ENCODE measurements at places on chromosomes 1 and 21. TPM values are rescaled to one million over a fixed set of nuclear protein-coding genes. Genes with fewer than 3 reads are reported as not detected.

DNA sequence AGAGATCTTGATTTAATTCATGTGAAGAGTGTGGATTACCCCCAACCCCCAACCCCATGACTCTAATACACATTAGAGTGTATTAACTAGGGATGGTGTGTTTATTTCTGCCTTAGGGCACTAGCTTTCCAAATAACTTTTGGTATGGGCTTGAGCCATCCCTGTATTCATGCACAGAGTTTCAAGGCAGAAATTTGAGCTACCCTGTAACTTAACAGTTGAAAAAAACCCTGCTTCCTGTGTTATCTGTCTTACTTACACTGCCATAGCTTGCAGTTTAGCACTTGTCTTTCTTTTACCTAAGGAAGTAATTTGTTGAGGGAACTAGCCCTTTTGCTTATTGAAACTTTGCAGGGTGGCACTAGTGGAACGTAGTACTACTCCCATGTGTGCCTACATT lies 6.3 kb downstream of the SRSF11 start:
- no peak for DNase-seq

DNA sequence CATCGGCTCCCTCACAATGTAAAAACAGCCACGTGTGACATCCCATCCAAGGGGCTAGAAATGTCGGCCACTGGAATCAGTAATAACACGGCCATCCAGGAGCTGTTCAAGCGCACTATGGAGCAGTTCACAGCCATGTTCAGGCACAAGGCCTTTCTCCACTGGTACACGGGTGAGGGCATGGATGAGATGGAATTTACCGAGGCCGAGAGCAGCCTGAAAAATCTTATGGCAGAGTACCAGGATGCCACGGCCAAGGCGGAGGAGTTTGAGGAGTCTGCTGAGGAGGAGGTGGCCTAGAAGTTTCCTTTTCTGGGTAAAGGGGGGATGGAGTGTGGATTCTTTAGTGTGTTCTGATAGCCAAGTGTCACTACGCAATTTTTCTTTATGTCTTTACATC lies 61.1 kb upstream of the MAP1LC3C start:
- DNase-seq = no peak

GRCh38 chr1:113279776-113280391 lies 110.4 kb upstream of the MAGI3 start:
- DNase-seq = no peak

The HPDL gene
- total RNA-seq = 10.6 TPM

The IKBKE gene
- total RNA-seq = 8.6 TPM

DNA sequence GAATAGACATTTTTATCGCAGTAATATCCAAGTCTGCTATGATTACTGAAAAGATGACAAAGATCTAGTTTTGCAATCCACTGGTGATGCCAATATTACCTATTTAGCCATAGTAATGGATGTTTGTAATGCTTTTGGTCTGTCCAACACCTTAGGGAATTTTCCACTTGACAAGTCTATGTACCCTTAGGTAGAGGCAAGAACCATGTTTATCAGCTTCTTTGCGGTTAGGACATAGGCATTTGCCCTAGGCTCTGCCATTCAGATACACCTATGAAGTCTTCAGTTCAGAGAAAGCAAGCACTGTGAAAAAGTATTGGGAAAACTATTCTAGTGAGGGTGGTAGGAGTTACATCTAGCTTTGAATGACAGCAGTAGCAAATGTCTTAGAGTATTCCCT lies 40.2 kb upstream of the SLC35D1 start:
- DNase-seq = no peak

DNA sequence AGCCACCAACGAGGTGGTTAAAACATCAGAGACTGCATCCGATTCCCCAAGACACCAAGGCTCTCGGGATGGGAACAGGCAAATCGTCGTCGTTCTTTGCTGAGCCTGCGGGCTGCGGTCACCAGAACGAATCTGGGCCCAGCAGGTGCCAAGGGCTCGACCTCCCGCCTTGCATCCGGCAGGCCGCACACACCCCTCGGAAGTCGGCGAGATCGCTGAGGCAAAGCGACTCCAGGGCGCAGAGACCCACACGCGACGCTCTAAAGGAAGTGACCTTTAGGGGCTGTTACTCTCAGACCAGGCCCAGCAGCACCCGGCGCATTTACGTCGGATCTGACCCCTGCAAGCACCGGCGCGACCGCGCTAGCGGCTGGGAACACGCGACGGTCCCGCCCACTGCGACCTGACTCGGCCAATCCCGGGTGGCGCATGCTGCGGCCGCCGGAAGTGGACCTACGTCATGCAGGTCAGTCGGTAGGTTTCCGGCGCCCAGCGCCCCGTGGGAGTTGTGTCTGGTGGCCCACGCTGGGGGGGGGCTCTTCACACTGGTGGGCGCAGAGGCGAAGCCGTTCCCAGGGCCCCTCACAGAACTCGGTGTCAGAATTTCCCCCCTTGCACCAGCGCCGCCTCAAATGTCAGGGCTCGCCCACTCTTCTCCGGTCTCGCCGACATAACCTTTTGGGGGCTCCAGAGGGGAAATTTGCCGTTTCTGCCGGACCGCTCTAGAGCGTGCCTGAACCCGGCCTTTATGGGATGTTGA lies 7.5 kb upstream of the PARK7 start:
- no peak for DNase-seq

GRCh38 chr1:195306281-195306680 lies 1302.0 kb downstream of the KCNT2 start:
- DNase-seq = no peak

- DNase-seq = no peak
Measured at GRCh38 chr1:172203902-172204301, 216.6 kb upstream of the C1orf105 start.

The SYPL2 gene
- 0.47 TPM for total RNA-seq

The HCN3 gene
- total RNA-seq = 22.4 TPM

DNA sequence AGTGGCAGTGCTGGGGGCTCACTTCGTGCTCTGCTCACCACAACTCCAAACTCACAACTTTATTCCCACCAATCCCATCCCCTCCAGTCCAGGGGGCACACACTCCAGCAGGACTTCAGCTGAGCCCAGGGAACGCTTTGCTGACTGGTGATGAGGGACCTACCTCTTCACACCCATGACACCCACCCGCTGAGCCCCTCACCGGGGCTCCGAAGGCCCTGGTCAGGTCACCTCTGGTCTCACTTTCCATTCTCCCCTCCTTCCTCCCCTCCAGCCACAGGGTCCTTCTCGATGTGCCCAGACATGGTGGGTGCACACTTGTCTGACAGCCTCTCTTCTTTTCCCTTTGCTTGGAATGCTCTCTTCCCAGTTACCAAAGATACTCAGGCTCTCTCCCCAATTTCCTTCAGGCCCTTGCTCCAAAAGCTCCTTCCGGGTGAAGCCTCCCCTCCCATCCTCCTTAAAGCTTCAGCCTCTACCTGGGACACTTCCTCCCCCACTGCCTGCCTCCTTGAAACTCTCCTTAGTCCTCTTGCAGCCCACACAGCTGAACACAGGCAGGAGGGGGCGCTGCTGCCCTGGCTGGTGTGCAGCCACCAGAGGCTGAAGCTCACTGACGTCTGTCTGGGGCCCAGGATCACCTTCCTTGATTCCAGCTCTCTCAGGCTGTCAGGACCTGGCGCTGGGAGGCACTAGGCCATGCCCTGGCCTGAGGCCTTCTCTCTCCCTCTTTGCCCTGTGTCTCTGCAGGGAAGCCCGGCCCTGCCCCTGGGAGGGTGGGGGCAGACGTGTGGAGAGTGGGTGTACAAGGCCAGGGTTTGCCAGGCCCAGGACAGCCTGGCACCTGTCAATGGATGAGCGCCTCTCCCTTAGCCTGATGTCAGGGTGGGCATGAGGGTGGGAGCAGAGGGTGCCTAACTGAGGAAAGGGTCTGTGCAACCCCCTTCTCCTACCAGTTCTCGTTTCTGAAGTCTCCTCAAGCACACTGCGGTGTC lies 1.6 kb downstream of the KCNE1 start:
- peak; percentile 48 for DNase-seq

DNA sequence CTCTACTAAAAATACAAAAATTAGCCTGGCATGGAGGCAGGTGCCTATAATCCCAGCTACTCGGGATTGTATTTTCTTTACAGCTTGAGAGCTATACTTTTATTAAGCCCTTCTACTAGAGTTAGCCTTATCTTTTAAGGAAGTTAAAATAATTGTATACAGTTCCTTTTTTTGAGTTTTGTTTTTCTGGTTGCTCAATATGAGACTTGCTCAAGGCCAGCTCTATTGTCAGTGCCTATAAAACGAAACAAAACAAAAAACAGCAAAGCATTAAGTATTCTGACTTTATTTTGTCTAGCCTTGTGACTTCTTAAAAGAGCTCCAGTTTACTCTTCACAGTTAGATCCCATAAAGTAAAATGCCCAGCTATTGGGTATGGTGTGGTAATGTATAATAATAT lies 17.2 kb downstream of the PKN2 start:
- no peak for DNase-seq

DNA sequence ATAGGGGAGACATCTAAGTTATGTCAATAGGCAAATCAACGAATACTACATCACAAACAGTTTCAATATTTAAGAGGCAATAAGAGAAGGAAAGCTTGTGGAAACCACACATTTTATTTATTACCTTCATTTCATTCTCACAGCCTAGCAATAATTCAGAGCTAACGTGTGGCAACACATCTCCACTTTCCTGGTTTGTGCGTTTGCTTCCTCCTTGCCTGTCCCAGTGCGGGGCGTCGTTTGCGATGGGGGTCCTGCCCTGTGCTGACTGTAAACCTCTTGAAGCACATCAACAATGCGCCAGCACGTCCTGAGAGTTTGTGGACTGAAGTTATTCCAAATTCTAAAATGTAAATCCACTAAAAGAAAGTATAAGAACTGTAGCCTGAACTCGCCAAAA lies 14.4 kb upstream of the VPS26C start:
- no peak for DNase-seq

DNA sequence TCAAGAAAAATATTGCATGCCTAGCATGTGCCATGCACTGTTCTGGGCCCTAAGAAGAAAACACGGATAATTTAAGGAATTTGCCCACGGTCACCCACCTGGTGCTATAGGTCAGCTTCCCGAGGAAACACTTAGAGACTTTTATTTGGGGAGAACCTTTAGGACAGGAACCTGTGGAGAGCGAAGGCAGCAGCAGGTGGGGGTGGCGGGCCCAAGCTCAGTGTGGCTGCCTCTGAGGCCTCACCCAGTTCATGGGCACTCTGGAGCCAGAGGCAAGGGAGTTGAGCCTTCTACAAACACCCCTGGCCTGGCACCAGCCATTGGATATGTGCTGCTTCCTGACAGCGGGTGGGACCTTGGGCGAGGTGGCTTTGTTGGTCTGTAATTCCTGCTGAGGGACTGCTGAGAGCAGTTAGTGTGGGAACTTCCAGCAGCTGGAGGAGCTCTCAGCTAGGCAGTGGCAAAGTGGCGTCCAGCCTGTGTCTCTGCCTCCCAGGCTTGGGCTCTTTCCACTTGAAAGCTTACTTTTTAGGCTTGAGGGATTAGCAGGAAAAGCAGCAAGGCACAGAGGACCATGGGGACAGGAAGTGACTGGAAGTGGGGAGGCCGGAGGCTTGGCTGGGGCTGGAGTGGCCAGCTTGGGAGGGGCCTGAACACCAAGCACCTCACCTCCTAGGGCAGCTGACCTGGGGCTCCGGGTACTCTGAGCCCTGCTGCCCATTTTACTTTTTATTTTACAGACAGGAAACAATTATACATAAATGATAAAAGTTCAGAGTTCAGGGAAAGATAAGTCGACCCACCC lies 19.1 kb downstream of the MRPL37 start:
- no peak for DNase-seq

The IL19 gene
- not detected for total RNA-seq

The OR2T29 gene
- total RNA-seq = not detected

DNA sequence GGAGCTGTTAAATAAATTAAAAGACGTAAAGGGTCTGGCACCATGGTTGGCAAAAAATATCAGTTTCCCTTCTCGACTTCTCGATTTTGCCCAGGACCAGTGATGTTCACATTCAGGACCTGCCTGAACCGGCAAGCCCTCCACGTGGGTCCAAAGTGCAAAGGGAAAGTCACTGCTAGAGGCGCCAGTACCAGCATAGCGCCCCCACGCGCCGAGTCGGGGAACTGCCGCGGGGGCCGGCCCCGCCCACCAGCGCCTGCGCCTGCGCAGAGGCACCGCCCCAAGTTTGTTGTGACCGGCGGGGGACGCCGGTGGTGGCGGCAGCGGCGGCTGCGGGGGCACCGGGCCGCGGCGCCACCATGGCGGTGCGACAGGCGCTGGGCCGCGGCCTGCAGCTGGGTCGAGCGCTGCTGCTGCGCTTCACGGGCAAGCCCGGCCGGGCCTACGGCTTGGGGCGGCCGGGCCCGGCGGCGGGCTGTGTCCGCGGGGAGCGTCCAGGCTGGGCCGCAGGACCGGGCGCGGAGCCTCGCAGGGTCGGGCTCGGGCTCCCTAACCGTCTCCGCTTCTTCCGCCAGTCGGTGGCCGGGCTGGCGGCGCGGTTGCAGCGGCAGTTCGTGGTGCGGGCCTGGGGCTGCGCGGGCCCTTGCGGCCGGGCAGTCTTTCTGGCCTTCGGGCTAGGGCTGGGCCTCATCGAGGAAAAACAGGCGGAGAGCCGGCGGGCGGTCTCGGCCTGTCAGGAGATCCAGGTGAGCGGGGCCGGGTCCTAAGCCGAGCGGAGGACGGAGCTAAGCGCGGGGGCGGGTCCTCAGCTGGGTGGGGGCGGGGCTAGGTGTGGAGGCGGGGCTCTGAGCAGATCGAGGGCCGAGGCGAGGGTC lies at the start of gene PINK1:
Gene PINK1 (plus strand): TSS at position 269 of the 875 bp plus-strand sequence. CDS start 91 bp downstream, at position 360.
- peak; percentile 92 for DNase-seq

GRCh38 chr1:99749504-99750347 lies 16.7 kb downstream of the FRRS1 start:
- no peak for DNase-seq

The ZBTB8B gene
- 3.3 TPM for total RNA-seq

GRCh38 chr1:84379138-84379916 lies 19.0 kb upstream of the DNASE2B start:
- no peak for DNase-seq

DNA sequence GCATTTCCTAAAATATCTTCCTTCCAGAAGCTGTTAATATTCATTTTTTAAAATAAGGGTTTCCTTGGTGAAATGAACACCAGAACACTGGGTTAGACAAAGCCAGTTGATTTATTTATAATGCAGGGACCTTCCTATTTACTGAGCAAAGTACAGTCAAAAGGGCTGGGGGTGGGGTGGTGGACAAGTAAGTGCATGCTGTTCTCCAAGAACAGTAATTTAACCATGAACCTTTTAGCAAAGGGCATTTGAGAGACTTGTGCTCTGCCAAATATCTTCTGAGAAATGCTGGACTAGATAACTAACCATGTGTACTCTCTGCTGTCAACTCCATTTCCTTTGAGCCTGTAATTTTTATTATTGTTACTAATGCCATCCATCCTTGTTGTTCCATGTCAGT lies 100.2 kb downstream of the OMA1 start:
- no peak for DNase-seq

The ZNF593 gene
- 34.3 TPM for total RNA-seq
